Occipital lobe (tissue), 3 donors: ENCODE measurements at places on chromosomes 13 and 19. TPM values are rescaled to one million over a fixed set of nuclear protein-coding genes. Genes with fewer than 3 reads are reported as not detected.

Gene LMO7
- total RNA-seq: 132 TPM

Gene ZNF433
- total RNA-seq: 19.5 TPM

Gene SIGLEC14
- 0.16 TPM for total RNA-seq

Gene CFAP97D2
- total RNA-seq: not detected

Gene ZNF625
- total RNA-seq: 37.6 TPM

Gene CEACAM19
- total RNA-seq: 2.0 TPM

Gene EFNA2
- 8.1 TPM for total RNA-seq

Gene UPF1
- 28.9 TPM for total RNA-seq

GRCh38 chr19:34359954-34360315 lies 5.1 kb upstream of the GPI start:
- no peak for DNase-seq

DNA sequence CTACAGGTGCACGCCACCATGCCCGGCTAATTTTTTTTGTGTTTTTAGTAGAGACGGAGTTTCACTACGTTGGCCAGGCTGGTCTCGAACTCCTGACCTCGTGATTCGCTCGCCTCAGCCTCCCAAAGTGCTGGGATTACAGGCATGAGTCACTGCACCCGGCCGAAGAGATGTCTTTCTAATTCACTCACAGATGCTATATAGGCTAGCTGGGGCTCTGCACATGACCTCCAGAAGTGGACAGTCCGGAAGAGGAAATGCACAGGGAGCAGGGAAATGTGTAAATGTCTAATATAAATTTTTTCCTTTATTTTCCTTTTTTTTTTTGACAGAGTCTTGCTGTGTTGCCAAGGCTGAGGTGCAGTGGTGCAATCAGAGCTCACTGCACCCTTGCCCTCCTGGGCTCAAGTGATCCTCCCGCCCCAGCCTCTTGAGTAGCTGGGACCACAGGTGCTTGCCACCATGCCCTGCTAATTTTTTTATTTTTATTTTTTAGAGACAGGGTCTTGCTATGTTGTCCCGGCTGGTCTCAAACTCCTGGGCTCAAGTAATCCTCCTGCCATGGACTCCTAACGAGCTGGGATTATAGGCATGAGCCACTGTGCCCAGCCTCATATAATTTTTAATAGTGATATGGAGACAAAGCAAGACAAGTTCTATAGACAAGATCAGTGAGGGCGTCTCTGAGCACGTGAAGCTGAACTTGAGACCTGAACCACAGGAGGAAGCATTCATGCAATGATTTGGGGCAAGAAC lies 8.4 kb downstream of the GIPC1 start:
- DNase-seq: no peak

DNA sequence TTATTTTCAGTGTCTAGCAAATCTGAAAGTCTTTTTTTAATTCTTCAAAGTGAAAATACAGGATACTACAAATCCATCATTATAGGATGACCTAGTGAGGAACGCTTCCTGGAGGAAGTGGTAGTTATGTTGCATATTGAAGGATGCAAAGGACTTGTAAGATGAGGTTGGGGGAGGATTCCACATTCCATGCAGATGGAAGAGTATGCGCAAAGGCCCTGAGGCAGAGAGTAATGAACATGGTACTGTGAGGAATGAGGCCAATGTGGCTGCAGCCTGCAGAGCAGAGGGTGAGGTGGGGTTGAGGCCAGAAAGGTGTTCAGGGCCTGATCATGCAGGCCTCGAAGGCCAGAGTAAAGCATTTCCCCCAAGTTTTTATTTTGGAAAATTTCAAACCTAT lies 202.8 kb downstream of the MTUS2 start:
- DNase-seq: no peak

DNA sequence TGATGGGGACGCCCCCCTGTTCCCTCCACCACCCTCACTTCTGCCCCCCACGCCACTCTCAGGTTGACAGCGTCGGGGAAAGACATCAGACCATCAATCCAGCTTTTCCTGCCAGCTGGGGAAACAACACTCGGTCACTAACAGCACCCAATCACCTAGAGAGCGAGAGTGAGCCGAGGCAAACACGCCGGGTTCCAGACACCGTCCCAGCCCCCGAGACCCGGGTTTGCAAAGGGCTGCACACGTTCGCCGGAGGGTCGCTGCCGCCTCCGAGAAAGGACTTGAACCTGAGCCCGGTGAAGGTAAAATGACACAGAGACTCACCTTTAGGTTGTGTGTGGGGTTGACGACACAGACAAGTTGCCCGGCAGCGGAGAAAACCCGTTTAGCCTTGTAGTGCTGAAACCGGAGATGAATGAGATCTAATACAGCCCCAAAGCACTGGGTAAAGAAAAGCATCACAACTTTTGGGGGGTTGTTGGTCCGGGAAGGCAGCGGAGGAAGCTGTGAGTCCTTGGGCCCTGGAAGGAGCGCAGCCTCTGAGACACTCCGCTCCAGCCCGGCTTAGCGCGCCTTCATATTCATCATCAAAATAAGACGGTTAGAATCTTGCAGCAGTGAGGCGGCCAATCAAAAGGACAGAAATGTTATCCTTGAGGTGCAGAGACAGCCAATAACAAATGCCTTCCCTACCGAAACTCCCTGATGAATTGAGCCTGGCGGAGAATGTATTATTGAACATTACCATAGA lies at the start of gene SIAH3:
Gene SIAH3, minus strand, starts transcription at position 583 of the 751 bp plus-strand sequence. Its CDS starts 124 bp downstream, at position 459.
- peak; percentile 50 for DNase-seq

GRCh38 chr13:77807431-77808135 lies 110.1 kb downstream of the SLAIN1 start:
- DNase-seq: no peak

DNA sequence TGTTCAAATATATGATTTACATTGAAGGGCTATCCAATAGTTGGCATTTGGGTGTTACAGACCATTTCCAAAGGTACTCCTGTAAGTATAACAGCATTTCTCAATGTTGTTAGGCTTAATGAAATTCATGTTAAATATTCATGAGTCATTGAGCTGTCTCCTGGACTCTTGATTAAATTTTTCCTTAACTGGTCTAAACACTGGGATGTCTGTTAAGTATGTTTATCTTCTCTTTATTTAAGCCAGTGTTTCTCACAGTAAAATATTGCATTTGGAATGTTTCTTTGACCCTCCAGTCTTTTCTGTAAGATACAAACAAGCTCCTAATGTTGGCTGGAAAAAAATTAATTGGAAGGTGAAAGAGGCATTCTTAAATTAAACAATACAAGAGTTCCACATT lies 402.5 kb upstream of the HTR2A start:
- DNase-seq: no peak

GRCh38 chr19:7461841-7462629 lies 26.8 kb downstream of the PEX11G start:
- DNase-seq: no peak

GRCh38 chr19:10655457-10656312 lies 1.5 kb downstream of the ILF3 start:
- DNase-seq: no peak

DNA sequence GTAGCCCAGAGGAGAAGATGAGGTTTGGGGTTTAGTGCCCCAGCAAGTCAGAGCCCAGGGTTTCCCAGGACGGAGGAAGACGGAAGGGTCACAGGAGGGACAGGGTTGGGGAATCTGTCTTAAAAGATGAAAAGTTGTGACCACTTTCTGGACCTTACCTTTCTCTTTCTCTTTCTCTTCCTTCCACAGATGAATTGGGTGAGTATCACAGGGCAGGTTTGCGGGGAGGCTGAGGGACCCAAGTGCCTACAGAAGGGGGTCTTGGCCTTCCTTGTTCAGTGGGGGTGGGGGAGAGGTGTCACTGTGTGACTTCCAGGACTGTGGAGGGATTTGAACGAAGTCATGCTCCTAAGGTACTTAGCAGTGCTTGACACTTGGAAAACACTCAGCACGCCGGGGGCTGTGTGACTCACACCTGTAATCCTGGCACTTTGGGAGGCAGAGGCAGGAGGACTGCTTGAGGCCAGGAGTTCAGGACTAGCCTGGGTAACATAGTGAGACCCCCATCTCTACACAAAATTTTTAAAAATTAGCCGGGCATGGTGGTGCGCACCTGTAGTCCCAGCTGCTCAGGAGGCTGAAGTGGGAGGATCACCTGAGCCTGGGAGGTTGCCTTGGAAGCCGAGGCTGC lies 8.5 kb downstream of the RELB start:
- no peak for DNase-seq

GRCh38 chr13:75364131-75364713 lies 117.7 kb downstream of the TBC1D4 start:
- DNase-seq: no peak

- no peak for DNase-seq
Observed at GRCh38 chr19:55795021-55795420, 26.1 kb downstream of the RFPL4AL1 start.

GRCh38 chr13:41365631-41366030 lies 54.6 kb downstream of the NAA16 start:
- no peak for DNase-seq

- no peak for DNase-seq
Observed at GRCh38 chr13:32264407-32264806, 50.8 kb downstream of the ZAR1L start.

GRCh38 chr13:43003010-43003409 lies 11.0 kb upstream of the EPSTI1 start:
- no peak for DNase-seq

DNA sequence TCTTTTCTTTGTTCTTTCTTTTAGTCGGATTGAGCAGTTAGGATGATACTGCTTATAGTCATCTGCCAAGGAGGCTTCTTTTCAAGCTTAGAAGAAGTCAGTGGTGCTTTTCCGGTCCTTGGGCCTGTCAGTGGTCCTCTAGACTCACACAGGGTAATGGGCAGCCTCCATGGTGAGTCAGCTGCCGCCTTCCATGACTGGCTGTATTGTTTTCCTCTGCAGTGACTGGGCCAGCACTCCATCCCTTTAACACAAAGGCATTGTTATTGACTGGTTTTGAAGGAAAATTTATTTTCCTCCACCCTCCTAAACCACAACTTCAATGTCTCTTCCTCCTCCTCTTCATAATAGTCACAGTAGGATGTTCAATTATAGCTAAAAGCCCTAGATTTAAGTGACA lies 47.1 kb upstream of the CNMD start:
- peak; percentile 17 for DNase-seq

GRCh38 chr19:39449116-39449797 lies 3.9 kb downstream of the SUPT5H start:
- DNase-seq: no peak

- DNase-seq: no peak
Observed at GRCh38 chr13:73622381-73622780, 511.8 kb downstream of the KLF12 start.

- DNase-seq: peak; percentile 27
Observed at GRCh38 chr13:111326621-111326965, 6.2 kb downstream of the TEX29 start.

DNA sequence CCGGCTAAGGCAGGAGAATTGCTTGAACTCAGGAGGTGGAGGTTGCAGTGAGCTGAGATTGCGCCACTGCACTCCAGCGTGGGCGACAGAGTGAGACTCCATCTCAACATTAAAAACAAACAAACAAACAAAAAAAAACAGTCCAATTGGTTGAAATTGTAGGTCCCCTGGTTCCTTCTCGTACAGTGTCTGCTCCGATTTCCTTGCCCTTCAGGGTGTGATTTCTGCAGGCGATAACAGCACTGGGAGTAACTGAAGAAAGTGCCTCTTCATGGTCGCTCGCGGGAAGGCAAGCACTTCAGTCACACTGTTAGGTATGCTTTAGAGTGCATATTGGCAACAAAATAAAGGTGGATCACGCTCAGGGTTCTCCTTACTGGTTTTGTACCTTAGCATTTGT lies 39.7 kb downstream of the TPT1 start:
- no peak for DNase-seq
